ENCODE measurements at places on chromosomes 5 and 9.

DNA sequence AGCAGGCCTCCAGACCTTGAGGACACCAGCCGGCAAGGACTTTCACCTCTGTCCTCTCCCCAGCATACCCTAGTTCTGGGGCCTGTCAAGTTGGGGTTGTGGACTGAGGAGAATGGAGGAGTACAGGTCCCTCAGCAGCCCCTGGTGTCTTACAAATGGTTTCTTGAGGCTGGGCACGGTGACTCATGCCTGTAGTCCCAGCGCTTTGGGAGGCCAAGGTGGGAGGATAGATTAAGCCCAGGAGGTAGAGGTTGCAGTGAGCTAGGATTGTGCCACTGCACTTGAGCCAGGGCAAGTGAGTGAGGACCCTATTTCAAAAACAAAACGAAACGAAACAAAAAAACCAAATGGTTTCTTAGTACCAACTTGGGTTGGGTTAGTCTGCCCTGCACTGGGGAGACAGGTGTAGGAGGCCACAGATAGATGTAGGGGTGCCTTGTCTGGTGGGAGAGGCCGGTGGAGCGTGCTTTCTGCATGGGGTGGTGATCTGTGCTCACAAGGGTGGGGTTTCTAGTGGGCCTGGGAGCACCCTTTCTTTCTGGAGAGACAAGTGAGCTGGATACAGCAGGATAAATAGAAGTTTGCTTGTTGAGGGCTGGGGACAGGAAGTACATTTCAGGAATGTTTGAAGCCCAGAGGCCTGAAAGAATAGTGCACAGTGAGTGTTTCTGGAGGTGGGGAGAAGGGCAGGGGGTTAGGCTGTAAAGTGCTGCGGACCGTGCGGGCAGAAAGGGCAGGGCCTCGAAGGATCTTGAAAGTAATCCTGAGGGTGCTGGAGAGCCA, 37.7 kb upstream of the PSD2 start:
- DNase-seq = no peak

- no peak for DNase-seq
Measured at GRCh38 chr5:71528206-71528605, 58.9 kb upstream of the MCCC2 start.

GRCh38 chr9:27763831-27764230, 190.6 kb upstream of the C9orf72 start:
- DNase-seq = no peak

DNA sequence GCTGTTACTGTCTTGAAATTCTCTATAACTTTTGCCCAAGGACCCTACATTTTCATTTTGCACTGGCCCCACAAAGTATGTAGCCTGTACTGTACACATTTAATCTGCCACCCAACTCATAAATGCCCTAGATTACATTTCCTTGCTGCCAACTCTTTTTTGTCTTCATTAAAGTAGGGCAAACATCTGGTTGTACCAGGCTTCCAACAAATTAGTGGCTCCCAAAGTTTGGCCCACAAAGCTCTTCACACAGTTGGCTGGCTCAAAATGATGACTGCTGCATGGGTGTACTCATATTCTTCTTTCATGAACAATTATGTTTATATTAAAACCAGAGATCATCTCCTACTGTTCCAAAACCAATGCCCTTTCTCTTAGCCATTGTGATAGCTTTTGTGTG, 45.3 kb downstream of the GNA14 start:
- DNase-seq = no peak

DNA sequence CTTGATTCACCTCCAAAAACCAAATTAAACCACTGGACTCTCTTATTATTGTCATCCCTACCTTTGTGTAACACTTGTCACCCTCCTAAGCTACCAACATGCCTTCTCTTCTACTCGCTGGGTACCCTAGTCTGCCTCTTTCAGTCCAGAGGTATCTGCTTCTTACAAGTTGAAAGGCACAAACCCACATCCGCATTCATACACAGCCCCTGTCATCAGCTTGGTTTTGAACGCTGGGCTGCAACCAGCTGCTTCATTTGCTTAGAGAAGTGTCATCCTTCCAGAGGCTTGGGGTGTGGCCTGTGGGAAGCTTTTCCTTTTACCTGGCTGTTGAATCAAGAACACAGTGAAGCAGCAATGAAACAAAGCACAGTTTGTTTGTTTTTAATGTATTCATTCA, 138.8 kb upstream of the WWC1 start:
- no peak for DNase-seq

DNA sequence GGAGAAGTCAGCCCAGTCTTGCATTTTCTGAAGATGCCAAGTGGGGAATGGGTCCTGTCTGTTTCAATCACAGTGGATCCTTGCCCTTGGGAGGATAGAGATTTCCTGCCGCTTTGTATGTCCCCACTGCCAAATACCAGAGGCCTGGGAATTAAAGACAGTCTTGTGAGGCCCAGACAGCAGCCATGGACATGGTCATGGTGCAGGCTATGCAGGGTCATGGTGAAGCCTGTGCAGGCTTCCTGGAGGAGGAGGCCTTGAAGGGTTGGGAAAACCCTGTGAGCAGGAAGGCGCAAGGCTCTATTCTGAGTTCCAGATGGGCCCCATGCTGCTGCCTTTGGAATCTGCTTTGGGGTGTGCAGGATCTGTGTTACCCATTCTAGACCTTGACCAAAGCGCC, 57.3 kb upstream of the PITX1 start:
- DNase-seq = no peak

DNA sequence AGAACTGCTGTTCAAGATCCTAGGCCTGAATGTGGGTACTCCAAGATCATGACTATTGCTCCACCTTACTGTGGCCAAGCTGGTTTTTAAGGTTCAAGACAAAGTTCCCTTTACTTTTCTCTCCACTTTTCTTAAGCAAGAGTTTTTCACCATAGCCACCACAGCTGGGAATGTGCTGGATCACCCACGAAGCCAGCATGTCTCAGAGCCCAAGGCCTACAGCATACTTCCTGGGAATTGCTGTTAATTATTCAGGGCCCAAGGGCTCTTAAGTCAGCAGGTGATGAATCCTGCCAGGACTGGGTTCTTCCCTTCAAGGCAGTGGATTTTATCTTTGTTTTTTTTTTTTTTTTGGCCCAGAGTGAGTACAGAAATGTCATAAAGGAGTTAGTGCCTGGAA, 149.4 kb upstream of the TUSC1 start:
- no peak for DNase-seq

DNA sequence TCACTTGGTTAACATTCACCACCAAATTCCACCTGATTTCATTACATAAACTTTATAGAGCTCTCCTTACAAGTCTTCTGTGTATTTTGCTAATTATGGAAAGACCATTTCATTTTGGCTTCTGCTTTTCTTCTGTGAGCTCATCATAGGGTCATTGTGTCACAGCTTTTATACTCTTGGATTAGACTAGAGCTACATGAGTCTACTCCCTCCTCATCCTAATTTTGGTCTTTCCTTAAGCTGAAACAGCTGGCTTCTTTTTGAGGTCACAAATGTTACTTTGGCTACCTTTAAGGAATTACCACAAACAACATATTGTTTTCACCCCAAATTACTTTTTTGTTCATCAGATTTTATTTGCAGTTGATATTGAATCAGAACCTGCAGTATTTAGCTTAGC, 103.0 kb downstream of the NPR3 start:
- no peak for DNase-seq

DNA sequence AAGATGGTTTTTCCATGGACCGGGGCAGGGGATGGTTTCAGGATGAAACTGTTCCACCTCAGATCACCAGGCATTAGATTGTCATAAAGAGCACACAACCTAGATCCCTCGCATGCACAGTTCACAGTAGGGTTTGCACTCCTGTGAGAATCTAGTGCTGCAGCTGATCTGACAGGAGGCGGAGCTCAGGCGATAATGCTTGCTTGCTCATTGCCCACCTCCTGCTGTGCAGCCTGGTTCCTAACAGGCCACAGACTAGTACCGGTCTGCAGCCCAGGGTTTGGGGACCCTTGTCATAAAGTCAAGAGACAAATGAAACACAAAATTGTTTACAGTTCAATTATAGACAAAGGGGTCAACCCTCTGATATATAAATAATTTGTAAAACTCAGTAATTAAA, 101.7 kb downstream of the RANBP17 start:
- no peak for DNase-seq

GRCh38 chr5:146561711-146562110, 45.7 kb upstream of the GPR151 start:
- DNase-seq = no peak

DNA sequence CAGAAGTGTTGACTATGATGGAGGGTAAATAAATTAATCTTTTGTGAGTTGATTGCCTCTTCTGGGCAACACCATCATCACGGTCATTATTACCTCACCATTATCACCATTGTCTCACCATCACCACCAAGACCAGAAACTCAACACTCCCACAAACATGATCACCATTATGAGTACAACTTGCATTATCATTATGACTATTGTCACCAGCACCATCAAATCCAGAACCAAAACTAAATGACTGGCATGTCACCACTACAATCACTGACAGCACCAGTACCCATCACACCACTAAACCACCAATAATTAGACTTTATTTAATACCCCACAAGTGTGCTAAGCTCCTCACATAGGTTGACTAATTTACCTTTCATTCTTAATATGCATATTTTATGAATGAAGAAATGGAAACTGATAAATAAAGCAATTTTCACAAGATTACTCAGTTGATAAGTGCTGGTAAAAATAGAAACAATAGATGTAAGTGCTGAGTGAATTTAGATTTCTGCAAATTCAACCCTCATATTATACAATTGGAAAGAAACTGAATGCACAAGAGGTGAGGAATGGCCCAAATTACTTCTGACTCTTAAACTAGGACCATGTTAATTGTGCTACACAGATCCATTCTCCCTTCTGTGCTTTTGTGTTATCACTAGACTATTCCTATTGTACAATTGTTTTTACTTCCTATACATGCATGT, 517.8 kb upstream of the PAPPA start:
- DNase-seq = no peak

- DNase-seq = no peak
Measured at GRCh38 chr5:33659526-33660169, 218.9 kb downstream of the TARS1 start.

DNA sequence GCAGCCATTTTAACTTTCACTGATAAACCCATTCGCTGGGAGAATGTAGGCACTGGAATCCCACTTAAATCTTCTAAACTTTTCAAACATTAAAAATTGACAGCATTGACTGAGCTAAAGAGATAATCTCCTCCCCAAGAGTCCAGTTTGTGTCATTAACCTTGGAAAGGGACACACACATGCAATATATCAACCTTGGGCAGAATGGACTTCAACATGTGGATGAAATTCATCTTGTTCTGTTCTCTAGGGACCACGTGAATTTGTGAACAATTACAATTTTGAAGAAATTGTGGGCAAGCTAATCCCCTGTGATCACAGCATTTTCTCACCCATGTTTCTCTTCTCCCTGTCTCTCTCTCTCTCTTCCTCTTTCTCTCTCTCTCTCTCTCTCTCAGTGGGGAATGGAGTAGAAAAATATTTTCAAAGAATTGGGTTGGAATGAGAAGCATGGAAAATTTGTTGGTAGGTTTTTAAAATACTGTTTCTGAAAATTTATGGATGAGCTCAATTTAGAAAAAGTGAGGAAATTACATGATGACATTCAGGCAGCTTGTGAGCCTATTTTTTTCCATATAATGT, 553.7 kb downstream of the EBF1 start:
- no peak for DNase-seq

Measured in stimulated activated CD4-positive, alpha-beta T cell treated with anti-CD3 and anti-CD28 coated beads, Interleukin-1b, Interleukin-23, amount 100 ng/mL, for 4 hours (primary cell).